Activated naive CD4-positive, alpha-beta T cell (primary cell): ENCODE measurements at places on chromosomes 12 and 14.
A peak's percentile ranks its signal among the peaks of the same experiment; 100 is the strongest.

- DNase-seq: no peak
Measured at GRCh38 chr14:100836311-100836805, 10.4 kb downstream of the MEG3 start.

GRCh38 chr14:56137453-56137807, 19.2 kb downstream of the PELI2 start:
- no peak for DNase-seq

DNA sequence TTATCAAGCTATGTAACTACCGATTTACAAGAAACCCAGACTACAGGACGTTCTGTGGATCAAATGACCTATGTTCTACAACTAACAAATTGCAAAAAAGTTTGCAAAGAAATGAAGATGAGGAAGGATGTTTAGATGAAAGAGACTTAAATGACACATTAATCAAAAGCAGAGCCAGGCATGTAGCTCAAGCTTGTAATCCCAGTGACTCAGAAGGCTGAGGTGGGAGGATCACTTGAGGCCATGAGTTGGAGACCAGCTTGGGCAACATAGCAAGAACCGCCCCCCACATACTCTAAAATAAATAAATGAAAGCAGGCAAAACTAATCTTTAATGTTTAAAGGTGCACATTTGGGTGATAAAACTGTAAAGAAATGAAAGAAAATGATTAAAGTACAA, 331.9 kb downstream of the BTG1 start:
- no peak for DNase-seq

DNA sequence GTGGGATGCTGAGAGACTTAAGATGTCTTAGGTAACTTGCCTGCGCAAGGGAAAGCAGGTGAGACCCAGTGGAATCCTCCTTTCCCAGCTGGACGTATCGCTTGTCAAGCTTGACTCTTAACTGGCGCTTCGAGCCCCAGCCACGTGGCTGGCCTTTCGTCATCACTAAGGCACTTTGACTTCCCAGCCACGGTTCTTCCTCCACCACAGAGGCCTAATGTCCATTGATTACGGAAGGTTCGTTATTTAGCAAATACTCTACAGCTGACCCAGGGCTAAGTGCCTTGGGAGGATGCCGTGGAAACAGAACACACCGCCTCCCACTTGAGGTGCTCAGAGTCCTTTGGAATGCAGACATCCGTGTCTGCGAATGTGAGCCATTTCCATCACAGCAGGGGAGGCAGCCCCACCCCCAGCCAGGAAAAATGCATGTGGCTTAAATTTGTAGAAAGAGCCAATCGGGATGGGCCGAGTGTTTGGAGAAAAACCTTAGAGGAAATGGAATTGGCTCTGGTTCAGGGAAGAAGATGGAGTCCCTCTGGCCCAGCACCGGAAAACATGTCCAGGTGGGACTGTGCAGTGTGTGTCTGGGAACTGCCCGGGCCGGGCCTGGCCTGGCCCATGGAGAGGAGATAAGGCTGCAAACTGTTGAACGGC, 115.7 kb downstream of the PLXNC1 start:
- no peak for DNase-seq

GRCh38 chr14:89276424-89276975, 140.5 kb downstream of the FOXN3 start:
- DNase-seq: no peak

- DNase-seq: no peak
Measured at GRCh38 chr14:64253672-64254071, 40.5 kb downstream of the ESR2 start.

DNA sequence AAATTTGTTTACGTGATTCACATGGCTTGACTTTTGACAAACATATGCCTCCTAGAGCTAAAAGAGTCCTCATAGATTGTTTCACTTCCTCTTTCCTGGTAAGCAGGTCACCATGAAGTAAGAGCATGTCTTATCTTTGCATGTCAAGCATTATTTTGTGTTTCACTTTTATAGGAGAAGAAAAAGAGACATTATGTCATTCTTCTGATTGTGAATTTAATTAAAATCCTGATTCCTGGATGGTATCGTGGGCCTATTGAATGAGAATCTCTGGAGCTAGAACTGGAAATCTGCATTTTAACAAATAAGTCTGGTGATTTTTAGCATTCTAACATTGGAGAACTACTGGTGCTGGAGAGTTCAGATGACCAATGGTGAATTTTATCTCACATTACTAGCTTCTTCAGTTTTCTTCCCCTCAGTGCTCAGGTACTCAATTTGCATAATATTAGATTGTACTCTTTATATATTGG, 218.6 kb upstream of the ATP2B1 start:
- no peak for DNase-seq

- no peak for DNase-seq
Measured at GRCh38 chr12:118319627-118320026, 53.1 kb downstream of the TAOK3 start.

DNA sequence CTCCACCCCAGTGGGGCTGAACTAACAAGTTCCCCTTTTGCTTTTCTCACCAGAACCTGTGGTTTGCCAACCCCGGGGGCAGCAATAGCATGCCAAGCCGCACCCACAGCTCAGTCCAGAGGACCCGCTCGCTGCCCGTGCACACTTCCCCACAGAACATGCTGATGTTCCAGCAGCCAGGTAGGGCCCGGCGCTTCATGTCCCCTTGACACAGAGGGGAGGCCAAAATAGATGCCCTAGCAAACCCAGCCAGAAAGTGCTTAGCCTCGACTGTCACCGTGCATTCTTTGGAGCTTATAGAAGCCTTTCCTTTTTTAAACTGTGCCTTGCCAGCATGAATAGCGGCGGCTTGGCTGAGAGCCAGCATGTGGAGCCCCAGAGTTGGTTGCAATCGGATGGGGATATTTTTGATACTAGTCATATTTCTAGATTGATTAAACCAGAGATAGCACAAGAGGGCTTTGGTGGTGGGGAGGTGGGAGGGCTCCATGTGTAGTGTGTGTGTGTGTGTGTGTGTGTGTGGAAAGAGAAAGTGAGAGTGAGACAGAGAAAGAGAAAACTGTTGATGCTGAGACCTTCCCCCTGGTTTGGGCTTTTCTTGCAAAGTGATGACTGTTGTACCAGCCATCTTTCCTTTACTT, 126.1 kb downstream of the GCH1 start:
- peak; percentile 27 for DNase-seq

DNA sequence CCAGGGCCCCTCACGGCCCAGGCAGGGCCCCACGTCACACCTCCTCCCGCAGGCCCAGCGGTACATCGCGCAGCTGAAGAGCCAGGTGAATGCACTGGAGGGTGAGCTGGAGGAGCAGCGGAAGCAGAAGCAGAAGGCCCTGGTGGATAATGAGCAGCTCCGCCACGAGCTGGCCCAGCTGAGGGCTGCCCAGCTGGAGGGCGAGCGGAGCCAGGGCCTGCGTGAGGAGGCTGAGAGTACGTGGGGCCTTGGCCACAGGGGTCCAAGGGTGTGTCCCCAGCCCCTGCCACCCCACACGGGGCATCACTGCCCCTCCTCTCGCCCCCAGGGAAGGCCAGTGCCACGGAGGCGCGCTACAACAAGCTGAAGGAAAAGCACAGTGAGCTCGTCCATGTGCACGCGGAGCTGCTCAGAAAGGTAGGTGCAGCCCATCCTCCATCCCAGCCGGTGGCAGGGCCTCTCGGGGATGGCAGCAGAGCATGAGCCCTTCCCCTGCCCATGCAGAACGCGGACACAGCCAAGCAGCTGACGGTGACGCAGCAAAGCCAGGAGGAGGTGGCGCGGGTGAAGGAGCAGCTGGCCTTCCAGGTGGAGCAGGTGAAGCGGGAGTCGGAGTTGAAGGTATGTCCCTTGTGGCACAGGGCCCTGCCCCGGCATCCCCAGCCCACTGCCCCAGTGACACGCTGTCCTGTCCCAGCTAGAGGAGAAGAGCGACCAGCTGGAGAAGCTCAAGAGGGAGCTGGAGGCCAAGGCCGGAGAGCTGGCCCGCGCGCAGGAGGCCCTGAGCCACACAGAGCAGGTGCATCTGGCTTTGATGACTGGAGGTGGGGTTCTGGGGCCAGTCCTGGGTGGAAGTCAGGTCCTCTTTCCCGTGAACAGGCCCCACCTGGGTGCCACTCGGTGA, 20.9 kb downstream of the HIP1R start:
- DNase-seq: no peak

DNA sequence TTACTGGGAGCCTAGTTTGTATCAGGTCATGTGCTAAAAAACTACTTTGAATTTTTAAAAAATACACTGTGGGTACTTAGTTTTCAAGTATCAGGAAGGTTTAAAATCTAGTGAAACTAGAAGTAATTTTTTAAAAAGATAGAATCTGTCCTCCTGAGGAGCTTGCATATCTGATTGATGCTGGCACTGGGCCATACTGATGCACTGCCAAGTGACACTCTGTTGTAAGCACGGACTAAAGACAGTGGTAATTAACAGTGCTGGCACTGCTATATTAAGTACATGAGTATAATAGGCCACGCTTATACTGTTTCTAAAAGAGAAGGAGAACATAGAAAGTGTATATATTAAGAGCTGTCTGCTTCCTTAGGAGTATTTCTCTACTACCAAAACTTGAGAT, 10.0 kb upstream of the TBC1D30 start:
- DNase-seq: no peak

DNA sequence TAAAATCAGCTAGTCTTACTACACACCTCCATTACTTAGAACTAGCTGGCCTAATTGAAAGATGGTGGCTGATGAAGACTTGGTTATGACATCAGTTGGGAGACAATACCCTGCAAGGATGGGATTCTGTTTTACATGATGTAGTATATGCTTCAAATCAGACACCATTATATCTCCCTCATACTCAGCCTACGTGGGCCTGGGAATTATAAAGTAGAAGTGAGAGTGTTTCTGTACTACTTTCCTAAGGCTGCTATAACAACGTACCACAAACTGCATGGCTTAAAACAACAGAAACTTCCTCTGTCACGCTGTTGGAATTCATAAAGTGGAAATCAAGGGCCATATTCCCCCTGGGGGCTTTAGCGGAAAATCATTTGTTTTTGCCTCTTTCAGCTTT, 190.4 kb downstream of the PAH start:
- DNase-seq: no peak

DNA sequence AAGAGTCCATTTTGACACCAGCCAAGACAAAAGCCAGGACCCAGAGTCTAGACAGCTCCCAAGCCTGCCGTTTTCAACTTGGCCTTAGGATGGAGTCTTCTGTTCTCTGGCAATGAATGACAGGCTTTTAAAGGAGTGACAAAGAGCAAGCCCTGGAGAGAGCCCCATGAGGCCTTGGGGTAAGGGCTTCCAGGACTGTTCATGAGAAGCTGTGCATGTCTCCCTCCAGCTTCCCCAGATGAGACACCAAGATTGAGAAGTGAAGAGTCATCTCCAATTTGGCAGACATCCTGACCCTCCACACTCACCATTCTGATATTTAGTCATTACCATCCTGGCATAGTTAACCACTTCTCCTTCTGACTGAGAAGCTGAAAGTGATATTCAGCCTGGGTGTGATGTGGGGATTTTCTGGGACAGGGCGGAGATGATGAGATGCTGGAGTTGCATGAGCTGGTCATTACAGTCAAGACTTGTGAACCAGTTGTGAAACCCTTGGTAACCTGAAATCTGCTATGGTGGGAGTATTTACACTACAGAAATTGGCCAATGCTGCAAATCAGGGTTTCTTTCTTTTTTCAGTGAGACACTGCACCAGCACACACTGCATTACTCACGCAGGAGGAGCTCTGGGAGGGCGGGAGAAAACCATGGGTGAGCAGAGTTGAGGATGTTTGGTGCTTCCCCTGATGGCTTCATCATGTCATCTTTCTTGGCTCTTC, 77.8 kb downstream of the VCPKMT start:
- DNase-seq: no peak

- no peak for DNase-seq
Measured at GRCh38 chr12:129629901-129630300, 273.9 kb downstream of the TMEM132D start.

- DNase-seq: no peak
Measured at GRCh38 chr12:52005903-52006703, 643 bp upstream of the TAMALIN start.

DNA sequence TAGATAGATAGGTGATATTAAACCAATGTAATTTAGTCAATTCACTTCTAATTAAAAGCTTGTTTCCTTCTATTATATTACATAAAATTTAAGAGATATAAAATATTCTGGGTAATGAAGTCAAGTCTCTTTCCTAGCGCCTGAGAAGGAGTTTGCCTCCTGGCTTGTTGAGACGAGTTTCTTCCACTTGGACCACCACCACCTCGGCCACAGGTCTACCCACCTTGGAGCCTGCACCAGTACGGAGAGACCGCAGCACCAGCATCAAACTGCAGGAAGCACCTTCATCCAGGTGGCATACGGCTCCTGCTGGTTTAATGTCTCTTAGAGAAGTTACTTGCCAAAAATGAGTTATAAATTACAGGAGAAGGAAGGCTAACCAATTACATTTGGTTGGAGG, 79.0 kb upstream of the SLCO1C1 start:
- DNase-seq: no peak

DNA sequence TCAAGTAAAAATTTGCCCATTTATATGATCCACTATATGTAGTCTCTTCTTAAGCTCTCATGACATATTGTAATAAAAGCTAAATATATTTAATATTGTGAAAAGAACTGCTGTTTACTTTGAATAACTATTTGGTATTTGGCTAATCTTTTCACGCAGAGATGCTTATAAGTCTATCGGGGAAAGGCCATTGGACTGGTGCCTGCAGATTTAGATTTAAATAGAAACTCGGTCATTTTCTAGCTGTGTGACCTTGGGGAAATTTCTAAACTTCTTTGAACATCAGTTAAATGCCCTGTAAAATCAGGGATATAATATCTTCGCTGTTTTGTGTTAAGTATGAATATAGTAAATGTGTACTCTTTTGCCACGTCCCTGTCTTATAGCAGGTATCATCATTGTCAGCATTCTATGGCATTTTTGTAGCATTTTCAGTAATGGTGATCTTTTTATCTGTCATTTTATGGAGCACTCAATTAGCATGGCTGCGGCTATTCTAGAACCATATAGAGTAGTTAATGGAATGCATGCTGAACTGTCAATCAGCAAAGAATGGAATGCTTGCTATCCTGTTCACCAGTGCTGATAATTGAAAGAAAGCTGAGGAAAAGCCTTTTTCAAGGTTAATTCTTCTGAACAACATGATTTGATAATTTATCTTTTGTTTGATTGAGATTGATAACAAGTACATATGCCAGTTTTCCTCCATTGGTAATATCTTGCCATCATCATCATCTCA, 181.2 kb downstream of the TMTC2 start:
- no peak for DNase-seq

DNA sequence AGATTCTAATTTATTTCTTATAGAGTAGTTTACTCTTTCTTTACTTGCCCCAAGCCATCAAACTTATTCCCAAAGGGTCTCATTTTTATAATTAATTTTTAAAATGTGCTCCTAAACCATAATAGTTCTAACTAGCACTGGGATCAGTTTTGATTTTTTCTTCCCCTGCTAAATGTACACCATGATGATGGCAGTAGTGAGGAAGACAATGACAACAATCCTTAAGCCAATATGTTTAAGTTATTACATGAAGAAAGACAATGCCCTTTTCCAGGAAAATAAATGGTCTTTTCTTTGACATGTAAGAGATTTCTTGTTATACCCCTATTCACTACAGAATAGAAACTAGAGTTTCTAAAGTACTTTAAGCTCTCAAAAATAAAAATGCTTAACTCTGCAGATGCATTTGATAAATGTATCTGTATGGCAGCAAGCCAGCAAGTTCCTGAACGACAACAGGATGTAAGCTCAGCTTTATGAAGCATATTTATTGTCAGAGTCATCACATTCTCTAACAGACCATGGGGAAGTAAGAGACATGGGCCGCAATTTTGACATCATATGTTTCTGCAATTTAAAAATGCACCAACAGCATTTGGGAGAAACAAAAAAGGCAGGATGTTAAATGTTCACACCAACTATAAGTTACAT, 36.0 kb upstream of the SNX6 start:
- peak; percentile 3 for DNase-seq
